ENCODE measurements at places on chromosomes 16 and 17.

DNA sequence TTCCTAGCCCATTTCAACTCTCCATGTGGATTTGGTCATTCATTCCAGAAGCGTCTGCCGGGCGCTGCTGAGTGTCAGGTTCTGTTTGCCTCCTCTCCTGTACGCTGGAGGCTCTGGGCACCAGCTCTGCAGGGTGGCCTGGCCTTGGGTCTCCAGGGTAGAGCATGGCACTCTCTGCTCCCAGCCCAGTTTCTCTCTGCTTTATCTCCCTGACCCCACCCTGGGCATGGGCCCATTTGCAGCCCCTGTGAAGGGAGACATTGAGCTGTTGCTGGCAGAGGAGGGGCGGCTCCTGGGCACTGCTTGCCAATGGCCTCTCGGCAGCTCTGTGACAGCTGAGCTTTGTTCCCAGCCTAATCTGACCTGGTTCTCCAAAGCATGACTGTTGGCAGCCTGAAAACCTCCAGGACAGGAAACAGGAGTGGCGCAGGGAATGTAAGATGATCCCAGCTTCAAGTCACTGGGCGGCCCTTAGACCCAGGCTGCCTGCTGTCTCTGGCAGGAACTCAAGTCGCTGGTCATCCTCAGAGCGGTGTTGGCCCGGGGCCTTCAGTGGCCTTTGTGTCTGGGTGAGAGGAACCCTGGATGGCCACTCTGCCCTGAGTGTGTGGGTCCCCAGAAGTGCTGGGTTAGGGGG, 146.8 kb downstream of the SEC14L1 start:
- DNase-seq, result peak; percentile 75

DNA sequence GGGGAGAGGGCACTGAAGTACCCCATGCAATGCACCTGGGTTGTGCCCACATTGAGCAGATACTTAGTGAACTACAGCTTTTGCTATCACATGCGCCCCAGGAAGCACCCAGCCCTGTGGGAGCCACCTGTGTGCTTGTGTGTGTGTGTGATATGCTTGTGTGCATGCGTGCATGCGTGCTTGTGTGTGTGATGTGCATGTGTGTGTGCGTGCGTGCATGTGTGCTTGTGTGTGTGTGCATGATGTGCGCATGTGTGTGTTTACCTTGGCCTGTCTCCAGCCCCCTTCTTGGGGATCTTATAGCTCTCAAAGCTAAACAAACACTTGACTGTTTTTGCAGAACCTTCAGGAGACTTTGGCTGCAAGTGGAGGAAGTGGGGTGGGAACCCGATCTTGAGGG, 841 bp downstream of the C16orf89 start:
- no peak for DNase-seq

DNA sequence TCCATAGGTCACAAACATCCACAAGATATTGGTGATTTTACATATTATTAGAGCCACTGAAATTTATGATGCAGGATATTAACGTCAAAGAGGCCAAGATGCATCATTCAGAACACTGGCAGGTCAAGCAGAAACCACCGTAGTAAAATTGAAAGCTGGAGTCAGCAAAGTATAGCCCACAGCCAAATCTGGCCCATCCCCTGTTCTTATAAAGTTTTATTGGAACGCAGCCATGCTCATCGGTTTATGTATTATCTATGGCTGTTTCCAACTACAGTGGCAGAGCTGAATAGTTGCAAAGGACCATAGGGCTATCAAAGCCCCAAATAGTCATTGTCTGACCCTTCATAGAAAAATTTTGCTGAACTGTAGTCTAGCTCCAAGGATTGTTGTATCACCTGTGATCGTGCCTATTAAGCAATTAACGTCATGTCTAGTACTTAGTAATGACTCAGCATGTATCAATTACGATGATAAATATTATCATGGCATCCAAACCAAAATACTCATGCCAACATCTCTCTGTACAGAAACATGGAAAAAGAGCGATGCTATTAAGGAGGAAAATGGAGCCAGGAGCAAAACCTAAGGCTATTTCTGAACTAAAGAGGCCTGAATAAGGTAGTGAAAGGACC, 165.6 kb downstream of the IRX3 start:
- no peak for DNase-seq

- no peak for DNase-seq
Measured at GRCh38 chr16:31872201-31872600, 1.4 kb upstream of the ZNF267 start.

- DNase-seq, result peak; percentile 72
Measured at GRCh38 chr16:22023505-22023904, 15.6 kb downstream of the MOSMO start.

DNA sequence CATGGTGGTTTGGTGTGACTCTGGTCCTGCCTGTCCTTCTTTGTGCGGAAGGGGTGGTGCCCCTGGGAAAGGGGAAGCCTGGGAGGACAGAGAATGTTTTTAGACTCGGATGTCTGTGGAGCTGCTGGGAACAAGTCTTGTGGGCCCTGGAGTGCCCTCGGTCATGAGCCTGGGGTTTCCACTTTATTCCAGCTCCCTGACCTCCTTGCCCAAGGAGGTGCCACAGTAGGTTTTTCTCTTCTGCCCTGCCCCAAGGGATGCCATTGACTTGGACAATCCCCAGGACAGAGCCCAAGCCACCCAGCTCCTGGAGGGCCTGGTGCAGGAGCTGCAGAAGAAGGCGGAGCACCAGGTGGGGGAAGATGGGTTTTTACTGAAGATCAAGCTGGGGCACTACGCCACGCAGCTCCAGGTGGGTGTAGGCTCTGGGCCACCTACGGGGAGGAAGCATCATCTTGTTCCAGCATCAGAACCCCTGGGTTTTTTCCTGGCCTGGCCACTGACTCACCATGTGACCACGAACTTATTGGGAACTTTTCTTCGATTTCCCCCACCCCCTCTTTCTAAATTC, 1.4 kb downstream of the STAT5A start:
- DNase-seq, result no peak

DNA sequence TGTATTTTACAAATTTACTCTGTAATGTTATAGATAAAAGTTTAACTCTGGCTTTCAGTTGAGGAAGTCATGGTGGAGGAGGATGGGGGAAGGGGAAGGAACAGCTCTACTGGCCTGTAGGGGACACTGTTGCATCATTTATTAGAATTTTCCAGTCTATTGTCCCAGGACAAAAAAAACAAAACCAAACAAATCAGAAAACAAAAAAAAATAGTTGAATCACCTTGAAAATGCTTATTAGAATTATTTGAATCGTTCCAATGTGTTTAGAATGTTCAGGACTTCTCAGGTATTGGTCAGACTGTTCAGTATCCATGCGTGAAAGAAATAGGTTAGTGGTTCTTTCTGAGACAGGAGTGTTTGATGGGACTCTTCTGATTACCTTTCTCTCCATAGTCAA, 242.0 kb downstream of the FTO start:
- DNase-seq, result peak; percentile 60

- no peak for DNase-seq
Measured at GRCh38 chr17:80126449-80126715, 20.5 kb downstream of the EIF4A3 start.

Data from HT-29 (cell line).